Head of caudate nucleus (tissue), 42 donors: ENCODE measurements at places on chromosomes 13 and 19.

- DNase-seq, result no peak
These were observed 1.1 kb upstream of the ZNF581 start for GRCh38 chr19:55642153-55643002.

- DNase-seq, result no peak
These were observed 36.1 kb downstream of the PTPRS start for GRCh38 chr19:5304486-5304885.

DNA sequence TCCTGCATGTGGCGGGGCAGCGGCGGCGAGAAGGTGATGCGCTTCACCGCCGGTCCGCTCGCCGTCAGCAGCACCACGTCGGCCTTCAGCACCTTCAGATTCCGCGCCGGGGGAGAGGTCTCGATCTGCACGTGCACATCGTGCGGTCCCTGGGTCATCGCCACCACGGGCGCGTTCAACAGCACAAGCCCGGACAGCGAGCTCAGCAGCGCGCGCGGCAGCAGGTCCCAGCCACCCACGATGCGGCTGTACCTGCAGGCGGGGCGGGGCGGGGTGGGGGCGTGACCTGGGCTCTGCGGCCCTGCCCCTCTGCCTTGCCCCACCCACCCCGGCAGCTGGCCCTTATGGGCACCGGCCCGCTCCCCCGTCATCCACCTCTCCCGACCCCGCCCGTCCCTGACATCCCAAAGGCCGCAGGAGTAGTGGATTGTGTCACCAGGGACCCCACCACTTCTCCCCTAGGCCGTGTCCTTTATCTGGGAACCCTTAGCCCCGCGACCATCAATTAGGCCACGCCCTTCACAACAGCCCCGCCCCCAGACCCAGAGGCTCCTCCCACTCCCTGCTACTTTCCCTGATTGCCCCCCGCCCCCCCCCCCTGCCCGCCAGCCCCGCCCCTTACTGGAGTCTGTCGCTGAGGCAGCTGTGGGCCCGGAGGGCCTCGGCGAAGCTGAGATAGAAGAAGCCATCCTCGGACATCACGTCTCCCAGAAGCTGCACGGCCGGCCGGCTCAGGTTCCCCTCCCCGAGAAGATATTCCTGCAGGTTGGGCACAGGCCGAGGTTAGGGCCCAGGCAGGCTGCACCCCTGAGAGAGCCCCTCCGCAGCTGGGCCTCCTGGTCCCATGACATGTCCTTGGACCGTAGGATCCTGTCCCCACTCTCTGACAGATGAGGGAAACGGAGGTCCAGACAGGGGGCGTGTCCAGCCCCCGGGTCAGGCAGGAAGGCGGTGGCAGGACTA, 6.1 kb downstream of the IL4I1 start:
- DNase-seq, result no peak

GRCh38 chr13:74687442-74688182, 553.4 kb upstream of the KLF12 start:
- no peak for DNase-seq

- DNase-seq, result no peak
These were observed 7.6 kb downstream of the TMEM59L start for GRCh38 chr19:18620311-18620710.

- DNase-seq, result no peak
These were observed 1.5 kb upstream of the ELOF1 start for GRCh38 chr19:11560404-11561051.

DNA sequence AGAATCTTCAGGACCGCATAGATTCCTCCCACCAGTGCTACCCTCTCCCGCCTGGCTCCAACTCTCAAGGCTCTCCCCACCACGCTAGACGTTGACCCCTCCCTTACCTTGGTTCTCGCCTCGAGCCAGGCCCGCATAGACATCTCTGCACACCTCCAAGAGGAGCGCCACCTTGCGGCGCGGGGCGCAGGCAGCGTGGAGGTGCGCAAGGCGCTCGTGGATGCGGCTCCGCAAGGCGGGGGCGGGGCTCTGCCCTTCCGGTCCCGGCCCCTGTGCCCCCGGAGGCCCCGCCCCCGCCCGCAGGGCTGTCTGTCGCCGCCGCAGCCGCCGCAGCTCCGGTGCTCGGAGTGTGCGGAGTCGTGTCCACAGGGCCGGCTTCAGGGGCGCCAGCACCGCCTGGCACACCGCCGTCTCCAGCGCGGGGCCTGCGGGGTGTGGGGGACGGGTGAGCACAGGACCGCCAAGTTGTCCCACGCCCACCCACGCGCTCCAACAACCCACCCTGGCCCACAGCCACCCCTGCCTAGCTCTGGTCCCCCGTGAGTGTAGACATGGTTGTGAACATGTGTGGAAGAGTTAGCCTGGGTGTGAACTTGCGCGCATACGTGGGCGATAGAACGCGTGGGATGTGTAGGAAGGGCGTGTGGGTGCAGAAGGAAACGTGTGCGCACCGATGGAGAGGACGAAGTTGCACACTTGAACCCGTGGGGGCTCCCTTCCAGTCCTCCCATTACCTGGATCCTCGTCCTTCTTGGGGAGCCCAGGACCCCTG, 8.1 kb downstream of the RINL start:
- DNase-seq, result peak; percentile 89

- peak; percentile 28 for DNase-seq
These were observed 156.8 kb downstream of the RGCC start for GRCh38 chr13:41613984-41614661.

DNA sequence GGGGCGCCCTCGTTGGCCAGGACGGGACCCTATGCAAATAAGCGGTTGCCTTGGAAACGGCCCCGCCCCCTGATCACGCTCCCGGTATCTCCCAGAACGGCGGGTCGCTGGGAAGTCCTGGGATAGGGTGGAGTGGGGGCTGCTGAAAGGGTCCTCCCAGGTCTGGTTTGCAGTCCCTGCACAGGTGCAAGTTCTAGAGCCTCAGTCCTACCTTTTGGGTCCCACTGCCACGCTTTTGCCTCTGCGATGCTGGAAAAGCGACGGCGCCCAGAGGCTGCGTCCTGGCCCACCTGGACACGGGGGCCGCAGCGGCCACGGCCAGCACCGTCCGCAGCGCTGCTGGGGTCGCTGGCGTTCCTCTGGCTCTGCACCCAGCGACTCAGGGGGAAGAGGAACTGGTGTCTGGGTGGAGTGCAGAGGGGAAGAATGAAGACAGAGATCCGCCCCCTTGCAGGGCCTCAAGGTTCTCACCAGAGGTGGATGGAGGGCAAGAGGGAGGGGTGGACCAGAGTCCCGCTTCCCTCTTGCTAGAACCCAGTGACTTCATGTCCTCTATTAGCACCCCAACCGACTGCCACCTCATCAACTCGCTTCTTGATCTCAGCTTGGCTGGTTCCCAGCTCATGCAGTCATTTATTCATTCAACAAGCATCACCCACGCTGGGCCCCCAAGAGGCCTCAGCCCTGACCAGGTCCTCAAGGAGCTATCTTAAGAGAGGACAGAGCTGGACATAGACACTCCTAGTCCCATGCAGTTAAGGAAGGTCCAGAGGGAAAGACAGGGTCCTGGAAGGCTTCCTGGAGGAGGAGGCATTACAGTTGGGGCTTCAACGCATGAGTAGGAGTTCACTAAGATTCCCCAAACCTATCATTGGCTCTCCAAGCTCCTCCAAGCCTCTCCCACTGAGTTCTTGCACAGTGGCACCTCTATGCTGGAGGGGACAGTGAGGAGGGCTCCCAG, at the start of gene LRRC25:
Gene LRRC25 (minus strand): TSS at position 381 of the 961 bp plus-strand sequence. CDS start 659 bp downstream, outside the sequence.
- DNase-seq, result peak; percentile 39
